Neural progenitor cell (in vitro differentiated cells): ENCODE measurements at places on chromosomes 5 and 9. TPM values are rescaled to one million over a fixed set of nuclear protein-coding genes. Genes with fewer than 3 reads are reported as not detected.

DNA sequence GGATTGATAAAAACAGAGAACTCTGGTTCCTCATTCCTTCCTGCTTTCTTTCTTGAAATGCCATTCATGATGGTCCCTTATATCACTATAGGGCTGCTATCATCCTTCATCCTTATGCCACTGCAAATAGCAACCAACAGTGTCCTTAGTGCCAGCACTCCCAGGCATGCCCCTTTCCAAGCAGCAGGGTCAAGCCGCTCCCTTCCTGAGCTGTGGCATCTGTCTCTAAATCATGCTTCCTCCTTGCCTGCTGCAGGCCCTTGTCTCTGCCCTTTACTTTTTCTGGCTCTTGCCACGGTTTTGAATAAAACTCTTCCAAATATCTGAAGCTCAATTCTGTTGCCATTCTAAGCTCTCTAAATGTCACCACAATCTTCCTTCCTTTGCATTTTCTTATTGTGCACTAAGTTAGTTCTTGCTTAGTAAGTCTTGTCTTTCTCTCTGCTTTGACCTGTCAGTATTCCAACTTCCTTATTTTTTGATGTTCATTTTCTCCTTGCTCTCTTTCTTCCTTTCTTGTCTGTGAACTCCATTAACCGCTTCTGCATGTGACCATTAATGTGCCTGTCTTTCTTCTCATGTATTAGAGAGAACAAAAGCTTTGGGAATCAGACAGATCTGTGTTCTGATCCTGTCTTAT, 19.9 kb downstream of the TLR4 start:
- DNase-seq: no peak

DNA sequence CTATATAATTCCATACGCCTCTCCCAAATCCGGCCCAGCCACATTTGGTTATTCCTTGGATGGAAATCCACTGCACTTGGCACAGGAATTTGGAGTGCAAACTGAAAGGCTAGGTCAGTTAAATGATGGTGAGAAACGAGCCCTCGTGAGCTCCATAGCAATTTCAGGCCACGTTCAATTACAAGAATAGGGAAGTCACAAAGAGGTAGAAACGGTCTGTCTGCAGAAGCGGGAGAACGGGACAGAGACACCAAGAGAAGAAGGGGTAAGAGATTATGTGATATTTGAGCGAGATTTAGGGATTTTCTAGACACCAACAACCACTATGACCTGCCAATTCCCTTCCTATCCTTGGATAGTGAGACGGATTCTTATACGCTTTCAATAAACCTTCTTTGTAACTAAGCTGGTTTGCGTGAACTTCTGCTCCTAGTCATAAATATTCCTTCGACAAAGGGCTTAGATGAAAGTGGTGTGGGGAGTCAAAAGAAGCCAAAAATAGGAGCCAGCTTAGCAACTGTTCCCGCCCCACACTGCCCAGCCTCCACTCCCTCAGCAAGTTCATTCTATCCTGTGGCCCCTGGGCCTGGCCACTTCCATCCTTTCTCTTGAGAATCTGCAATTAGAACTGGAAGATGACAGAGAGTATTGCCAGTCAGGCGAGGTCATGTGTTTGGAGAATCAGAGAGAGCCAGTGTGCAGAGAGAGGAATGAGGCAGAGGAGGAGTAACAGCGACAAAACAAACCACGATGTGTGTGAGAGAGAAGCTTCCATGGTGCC, 118.4 kb downstream of the ZNF608 start:
- DNase-seq: no peak

- no peak for DNase-seq
Observed at GRCh38 chr5:84290161-84290560, 94.5 kb downstream of the EDIL3 start.

Gene CAVIN4
- total RNA-seq: 6.1 and 8.8 TPM in 2 replicates

Gene DMRT3
- 0.41 and 0.90 TPM in 2 replicates for total RNA-seq

Gene PTPRD
- 118 and 136 TPM in 2 replicates for total RNA-seq
